ENCODE measurements at places on chromosomes 5 and 9.

DNA sequence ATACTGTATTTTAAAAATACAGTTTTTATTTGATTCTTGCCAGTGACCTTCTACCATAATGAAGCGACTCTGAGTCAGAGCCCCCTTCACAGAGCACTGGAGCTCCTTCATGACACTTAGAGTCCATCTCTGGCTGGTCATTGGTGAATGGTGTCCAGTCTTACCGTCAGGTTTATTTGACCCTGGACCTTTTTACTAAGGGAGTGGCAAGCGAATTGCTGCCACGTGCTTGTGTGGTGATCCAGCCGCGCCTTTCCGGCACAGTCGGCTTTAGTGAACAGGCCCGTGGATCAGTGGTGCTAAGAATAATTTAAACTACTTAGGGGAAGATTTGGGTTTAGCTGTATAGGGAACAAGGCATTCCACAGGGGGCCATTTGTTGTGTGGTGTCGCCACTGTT is 48.5 kb downstream of the PRRC2B start:
- no peak for DNase-seq

DNA sequence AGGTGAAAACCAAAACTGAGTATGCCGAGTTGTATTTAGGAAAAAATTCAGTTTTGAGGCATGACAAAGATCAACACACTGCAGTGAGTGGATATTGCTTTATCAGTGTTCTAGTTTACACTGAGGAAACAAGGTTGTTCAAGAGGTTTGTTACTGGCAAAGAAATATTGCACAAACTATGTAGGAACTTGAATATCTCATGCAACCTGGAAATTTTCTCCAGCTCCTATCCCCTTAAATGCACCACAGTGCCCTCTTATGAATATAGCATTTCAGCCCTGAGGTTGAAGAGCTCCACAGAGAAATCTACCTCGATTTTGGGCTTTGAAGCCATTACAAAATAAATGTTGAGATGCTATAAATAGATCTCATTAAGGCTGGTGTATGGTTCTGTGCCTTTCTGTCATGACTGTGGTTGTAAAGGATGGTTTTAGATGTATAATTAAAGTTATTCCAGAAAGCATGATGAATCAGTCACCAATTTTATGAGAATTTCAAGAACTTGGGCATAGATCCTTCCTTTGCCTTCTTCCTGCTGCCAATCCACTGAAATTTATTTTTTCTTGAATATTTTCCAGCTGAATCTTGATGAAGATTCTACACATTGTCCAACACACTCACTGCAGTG is 159.3 kb downstream of the SPATA31D1 start:
- DNase-seq = no peak

GRCh38 chr5:57896576-57896975 is 414.0 kb upstream of the ACTBL2 start:
- DNase-seq = no peak

DNA sequence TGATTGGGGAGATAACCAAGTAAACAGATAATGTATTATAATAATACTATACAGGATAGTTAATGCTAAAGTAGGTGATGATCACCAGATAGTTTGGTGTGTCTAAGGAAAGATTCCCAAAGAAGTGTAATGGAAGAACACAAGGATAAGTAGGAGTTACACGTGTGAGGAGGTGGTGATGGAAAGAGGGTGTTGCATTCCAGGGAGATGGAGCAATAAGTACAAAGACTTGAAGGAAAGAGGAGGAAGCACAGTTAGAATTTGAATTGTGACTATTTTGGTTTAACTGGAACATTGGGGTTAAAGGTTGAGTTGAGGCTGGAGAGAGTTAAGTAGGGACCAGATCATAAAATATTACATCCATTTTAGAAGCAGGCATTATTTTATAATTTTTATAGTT is 76.9 kb downstream of the IPO11 start:
- DNase-seq = no peak

DNA sequence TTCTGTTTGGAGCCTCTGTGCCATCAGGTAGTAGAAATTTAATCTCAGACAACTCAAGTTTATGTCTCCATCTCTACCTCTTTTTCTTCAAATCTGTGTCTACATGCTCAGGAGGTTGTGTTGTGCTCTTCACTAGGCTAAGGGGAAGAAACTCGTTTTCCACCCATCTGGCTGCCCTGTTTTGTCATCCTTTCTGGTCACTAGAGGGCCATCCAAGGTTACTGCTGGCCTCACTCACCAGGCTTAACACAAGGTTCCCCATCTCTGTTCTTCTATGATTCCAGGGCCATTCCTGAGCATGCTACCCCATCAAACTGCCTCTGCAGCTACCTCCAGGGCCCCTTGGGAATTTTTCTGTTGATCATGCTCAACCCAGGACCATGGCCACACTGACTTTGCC is 213.3 kb upstream of the FBXL7 start:
- DNase-seq = no peak

GRCh38 chr5:143153332-143154119 is 250.0 kb downstream of the NR3C1 start:
- DNase-seq = peak; percentile 89

- no peak for DNase-seq
Observed at GRCh38 chr5:168140241-168140640, 151.2 kb upstream of the WWC1 start.

DNA sequence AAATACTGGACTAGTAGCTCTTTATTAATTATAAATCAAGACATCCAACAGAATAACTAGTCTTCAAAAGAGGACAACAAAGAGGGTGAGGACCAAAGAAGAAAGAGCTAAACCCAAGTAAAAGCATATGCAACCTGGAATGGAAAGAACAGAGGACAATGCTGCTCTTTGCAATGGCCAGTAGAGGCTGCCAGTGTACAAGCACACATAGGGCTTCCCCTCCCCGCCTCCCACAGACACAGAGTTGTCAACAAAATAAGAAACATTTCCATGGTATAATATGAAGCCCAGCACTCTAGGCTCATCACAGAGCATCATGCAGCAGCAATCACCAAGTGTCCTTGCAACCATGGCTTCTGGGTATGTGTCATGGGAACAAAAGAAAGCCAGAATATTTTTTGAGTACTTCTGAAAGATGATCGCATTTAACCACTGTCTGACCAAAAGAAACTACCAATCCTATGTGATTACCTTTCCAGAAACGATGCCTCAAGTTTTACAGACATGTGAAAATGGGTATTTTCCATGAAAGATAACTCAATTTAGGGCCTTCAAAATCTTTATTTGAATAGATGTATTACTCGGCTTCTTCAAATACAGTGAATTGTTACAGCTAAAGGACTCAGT is 58.1 kb downstream of the RFX3 start:
- DNase-seq = peak; percentile 57

DNA sequence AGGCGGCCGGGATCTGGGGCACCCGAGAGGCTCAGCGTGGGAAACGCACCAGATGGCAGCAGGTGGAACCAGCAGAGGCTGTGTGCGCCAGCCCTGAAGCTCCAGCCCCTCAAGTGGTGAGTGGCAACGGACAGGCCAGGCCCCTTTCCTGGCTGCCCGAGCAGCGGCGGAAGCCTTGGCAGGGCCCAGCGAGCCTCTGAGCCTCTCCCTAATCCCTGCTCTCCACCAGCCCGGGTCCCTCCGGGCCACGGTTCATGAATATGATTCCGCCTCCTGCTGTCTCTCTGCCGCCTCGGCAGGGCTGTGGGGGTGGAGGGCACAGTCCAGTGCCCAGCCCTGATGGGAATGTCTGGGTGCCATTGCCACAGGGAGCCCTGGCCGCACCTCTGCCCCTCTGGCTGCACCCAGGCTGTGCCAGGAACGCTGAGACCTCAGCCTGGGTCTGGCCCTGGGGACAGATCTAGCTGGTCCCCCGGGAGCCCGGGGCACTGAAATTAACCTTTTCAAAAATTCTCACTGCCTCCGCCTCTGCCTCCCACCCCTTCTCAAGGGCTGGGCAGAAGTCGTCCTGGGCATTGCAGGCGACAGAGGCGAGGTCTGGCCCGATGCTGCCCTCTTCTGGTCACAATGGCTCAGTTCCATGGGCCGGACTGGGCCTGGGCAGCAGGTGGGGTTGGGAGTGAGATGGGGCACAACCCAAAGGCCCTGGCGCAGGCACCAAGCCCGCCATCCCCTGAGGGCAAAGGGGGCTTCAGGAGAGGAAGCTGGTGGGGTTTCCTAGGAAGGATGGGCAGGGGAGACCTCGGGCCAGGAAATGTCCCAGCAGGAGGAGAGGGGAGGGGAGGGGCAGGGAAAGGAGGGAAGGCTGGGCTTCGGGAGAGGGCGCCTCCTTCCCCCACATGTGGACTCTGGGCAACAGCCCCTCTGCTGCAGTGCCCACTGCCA is 20.3 kb downstream of the CCDC187 start:
- peak; percentile 52 for DNase-seq

DNA sequence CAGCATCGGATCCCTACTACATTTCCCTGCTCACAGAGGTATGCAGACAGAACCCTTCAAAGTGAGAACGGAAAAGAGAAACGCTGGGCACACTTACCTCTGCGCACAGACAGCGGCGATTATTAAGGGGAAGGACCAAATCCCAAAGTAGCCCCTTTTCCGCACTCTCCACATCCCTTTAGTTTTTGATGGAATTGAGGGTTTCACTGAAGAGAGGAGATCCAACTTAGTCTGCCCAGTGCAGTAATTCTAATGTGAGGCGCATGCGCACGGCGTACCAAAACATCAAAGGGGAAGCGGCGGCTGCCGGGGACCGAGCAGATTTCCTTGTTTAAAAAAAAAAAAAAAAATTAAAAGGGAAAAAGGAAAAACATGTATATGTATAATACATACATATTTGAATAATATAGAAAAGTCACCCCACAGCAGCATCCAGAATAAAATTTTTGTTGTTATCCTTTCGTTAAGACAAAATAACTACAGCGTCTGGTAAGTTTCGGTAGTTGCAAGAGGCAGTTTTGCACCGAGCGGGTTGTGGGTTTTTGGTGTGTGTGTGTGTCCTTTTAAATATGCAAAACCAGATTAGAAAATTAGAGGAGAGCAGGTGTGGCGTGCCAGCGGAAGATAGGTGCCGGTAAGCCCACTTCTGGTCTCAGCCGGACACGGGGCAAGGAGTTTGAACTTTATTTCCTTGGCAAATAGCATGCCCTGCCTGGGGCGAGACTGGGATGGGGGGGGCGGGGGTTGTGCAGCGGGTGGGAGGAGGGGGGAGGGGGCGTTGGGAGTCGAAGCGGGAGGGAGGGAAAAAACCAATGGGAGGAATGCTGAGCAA is at the start of gene GABRB2:
GABRB2 (minus strand) TSS at position 256 of the 832 bp plus-strand sequence; CDS start at position 174, 82 bp downstream.
- peak; percentile 10 for DNase-seq

- no peak for DNase-seq
Observed at GRCh38 chr5:62538017-62538942, 40.3 kb upstream of the LRRC70 start.

DNA sequence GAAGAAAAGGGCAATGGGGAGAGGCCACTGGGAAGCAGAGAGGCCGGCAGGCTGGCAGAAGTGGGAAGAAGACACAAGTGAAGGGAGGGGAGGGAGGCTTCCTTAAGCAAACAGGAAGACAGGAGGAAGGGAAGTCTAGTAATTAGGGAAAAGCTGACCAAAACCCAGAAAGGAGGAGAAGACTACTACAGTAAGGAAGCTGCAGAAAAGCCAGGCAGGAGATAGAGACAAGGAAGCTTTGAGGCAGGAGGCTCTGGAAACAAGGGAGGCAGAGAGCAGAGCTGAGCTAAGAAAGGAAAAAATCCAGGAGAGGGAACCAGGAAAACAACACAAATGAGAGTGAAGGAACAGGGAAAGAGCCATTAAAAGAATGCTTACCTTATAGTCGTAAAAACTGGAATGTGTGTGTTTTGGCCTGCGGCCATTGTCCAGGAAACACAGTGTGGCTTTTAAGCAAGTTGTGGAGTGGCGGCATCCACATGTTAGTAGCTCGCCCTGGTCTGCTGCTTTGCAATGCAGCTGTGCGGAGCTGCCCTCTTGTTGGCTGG is 317.1 kb upstream of the CLINT1 start:
- DNase-seq = no peak
